ENCODE measurements at places on chromosomes 1 and 21.

GRCh38 chr1:175690298-175690697 lies 53.1 kb downstream of the TNR start:
- no peak overlapping the region for H3K27ac ChIP-seq
- no peak for DNase-seq
- H3K36me3 ChIP-seq: no peaks in the 10 kb centered on the region
- peaks cover 11% of the 10 kb centered on the region for H3K27me3 ChIP-seq

GRCh38 chr1:44111861-44112260 lies 6.8 kb upstream of the KLF17 start:
- H3K4me3 ChIP-seq: no peak overlapping the region
- peaks cover 2% of the 10 kb centered on the region for H3K27me3 ChIP-seq
- no peak for DNase-seq
- no peaks in the 10 kb centered on the region for H3K4me1 ChIP-seq

- no peaks in the 10 kb centered on the region for H3K36me3 ChIP-seq
- H3K27ac ChIP-seq: no peak overlapping the region
- no peak overlapping the region for H3K4me3 ChIP-seq
- H3K27me3 ChIP-seq: peaks cover 7% of the 10 kb centered on the region
- H3K4me1 ChIP-seq: no peaks in the 10 kb centered on the region
Observed at GRCh38 chr1:39148942-39149341, 55.6 kb upstream of the MACF1 start.

DNA sequence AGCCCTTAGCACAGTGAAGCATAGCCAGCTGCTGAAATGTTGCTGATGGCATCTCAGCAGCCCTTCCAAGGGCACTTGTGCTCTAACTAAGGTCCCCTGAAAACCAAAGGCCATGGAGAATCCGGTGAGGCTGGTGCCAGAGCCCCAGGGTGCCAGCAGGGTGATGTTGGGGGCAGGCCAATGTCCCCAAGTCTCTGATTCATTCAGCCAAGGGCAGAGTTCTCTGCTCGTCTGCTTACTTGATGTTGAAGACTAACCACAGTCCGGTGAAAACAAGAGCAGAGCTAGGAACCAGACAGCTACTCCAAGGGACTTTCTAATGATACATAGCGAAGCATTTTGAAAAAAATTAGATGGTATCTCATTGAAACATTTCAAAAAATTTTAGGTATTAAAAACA lies 149.8 kb downstream of the ZZZ3 start:
- H3K4me1 ChIP-seq: peaks cover 7% of the 10 kb centered on the region
- H3K27me3 ChIP-seq: no peaks in the 10 kb centered on the region
- no peak overlapping the region for H3K27ac ChIP-seq
- DNase-seq: no peak

GRCh38 chr1:149899460-149900284 lies at the start of gene BOLA1:
BOLA1 (plus strand) TSS chr1:149899568; CDS start chr1:149900060, 492 bp downstream.
- H3K4me1 ChIP-seq: peaks cover 18% of the 10 kb centered on the region
- DNase-seq: peak; percentile 91
- peak within 1 kb of the TSS; percentile 95 for H3K27ac ChIP-seq
